Suprapubic skin (tissue), 4 donors: ENCODE measurements at places on chromosomes 5 and 9. TPM values are rescaled to one million over a fixed set of nuclear protein-coding genes. Genes with fewer than 3 reads are reported as not detected.

The GLRA1 gene
- not detected for total RNA-seq

The ASTN2 gene
- 2.0 TPM for total RNA-seq

The GHR gene
- 20.9 TPM for total RNA-seq

The NOP16 gene
- 28.5 TPM for total RNA-seq

The KCNMB1 gene
- total RNA-seq: 3.7 TPM

The GMCL2 gene
- not detected for total RNA-seq

The SMIM33 gene
- total RNA-seq: not detected

The IFNB1 gene
- total RNA-seq: not detected

The TTLL11 gene
- total RNA-seq: 7.2 TPM

The TOR4A gene
- total RNA-seq: 4.3 TPM

The IL9 gene
- not detected for total RNA-seq

The CAMK4 gene
- total RNA-seq: 0.21 TPM

The CSF1R gene
- 16.7 TPM for total RNA-seq

The SH3RF2 gene
- total RNA-seq: 129 TPM

The TPM2 gene
- total RNA-seq: 105 TPM

The CBY3 gene
- total RNA-seq: not detected

The SLCO6A1 gene
- not detected for total RNA-seq

The MARCOL gene
- not detected for total RNA-seq

The LRRC19 gene
- not detected for total RNA-seq

The PCDHA1 gene
- not detected for total RNA-seq

The OR1K1 gene
- total RNA-seq: not detected

The TMEM215 gene
- not detected for total RNA-seq
